NCI-H2171 treated with DMSO at 0.1 percent for 48 hours (cell line): ENCODE measurements at places on chromosomes 1 and 21.

DNA sequence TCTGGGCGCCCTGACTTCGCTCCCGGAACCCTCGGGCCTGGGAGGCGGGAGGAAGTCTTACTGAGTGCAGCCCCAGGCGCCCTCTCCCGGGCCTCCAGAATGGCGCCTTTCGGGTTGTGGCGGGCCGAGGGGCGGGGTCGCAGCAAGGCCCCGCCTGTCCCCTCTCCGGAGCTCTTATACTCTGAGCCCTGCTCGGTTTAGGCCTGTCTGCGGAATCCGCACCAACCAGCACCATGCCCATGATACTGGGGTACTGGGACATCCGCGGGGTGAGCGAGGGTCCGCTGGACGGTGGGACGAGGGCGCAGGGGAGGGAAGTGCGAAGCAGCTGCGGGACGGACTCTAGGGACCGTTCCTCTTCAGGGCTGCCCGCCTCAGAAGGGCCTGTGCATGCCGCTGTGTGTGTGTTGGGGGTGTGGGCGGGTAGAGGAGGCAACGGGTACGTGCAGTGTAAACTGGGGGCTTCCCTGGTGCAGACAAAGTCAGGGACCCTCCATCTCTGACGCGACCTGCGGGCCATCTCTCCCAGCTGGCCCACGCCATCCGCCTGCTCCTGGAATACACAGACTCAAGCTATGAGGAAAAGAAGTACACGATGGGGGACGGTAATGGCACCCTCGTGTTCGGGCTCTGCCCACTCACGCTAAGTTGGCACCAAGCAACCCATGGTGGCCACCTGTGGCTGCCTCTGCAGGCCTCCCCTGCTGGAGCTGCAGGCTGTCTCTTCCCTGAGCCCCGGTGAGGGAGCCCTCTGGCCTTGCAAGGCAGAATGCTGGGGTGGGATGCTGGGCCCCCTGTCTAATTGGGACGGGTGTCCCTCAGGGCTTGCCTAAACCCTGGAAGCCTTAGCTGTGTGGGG, at the start of gene GSTM1:
Gene GSTM1 (plus strand): TSS at position 177 of the 859 bp plus-strand sequence. CDS start 57 bp downstream, at position 234.
- DNase-seq, result no peak

DNA sequence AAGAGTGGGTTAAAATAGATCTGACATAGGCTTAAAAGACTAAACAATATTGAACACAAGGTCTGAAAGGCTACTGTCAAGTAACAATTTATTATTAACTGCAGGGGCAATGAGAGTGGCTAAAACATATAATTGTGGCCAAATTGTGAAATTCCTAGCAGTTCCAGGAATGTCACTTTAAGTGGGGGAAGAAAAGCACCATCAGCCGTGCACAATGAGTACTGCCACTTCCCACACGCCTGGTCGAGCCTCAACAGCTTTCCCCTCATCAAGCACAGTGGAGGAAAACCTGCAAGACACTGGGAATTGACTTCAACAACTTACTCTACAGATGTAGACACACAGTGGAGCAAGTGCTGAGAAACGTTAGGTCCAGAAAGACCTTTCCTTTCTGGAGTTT, 16.4 kb downstream of the TFB2M start:
- DNase-seq, result no peak

- DNase-seq, result no peak
Observed at GRCh38 chr1:101187297-101187696, 49.5 kb upstream of the S1PR1 start.

DNA sequence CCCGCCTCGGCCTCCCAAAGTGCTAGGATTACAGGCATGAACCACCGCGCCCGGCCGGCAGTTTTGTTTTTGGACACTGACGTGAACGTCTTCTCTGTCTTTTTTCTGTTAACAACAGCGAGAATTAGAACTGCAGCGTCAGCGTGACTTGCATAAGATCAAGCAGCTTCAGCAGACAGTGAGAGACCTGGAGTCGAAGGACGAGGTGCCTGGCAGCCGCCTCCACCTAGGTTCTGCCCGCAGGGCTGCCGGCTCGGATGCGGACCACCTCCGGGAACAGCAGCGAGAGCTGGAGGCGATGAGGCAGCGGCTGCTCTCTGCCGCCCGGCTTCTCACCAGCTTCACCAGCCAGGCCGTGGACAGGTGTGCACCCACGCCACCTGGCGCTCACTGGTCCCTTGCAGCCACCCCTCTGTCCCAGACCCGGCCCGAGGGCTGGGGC, 22.9 kb upstream of the DIP2A start:
- DNase-seq, result no peak

DNA sequence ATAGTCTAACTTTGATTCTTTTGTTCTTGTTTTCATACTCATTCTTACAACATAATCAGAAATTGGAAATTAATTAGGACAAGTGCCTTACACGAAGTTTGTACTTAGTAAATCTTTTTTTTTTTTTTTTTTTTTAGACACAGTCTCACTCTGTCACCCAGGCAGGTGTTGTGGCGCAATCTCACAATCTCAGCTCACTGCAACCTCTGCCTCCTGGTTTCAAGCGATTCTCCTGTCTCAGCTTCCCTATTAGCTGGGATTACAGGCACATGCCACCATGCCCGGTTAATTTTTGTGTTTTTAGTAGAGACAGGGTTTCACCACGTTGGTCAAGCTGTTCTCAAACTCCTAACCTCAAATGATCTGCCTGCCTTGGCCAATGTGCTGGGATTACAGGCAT, 12.4 kb downstream of the CHAF1B start:
- DNase-seq, result no peak

- DNase-seq, result no peak
Observed at GRCh38 chr1:10048601-10049000, 15.8 kb downstream of the UBE4B start.
